ENCODE measurements at places on chromosomes 4 and X. TPM values are rescaled to one million over a fixed set of nuclear protein-coding genes. Genes with fewer than 3 reads are reported as not detected.

KCTD8 gene
- not detected for total RNA-seq

GRCh38 chr4:168945291-168945690, 64.8 kb downstream of the CBR4 start:
- H3K27ac ChIP-seq = no peak overlapping the region
- H3K36me3 ChIP-seq = peaks cover 23% of the 10 kb centered on the region
- H3K27me3 ChIP-seq = no peaks in the 10 kb centered on the region
- no peak for DNase-seq

GRCh38 chr4:85823295-85823694, 348.3 kb downstream of the ARHGAP24 start:
- peaks cover 60% of the 10 kb centered on the region for H3K4me1 ChIP-seq
- peak overlapping the region; percentile 99 for H3K27ac ChIP-seq
- no peak overlapping the region for H3K4me3 ChIP-seq
- no peaks in the 10 kb centered on the region for H3K27me3 ChIP-seq
- H3K36me3 ChIP-seq = peaks cover 3% of the 10 kb centered on the region
- no peak for DNase-seq

DNA sequence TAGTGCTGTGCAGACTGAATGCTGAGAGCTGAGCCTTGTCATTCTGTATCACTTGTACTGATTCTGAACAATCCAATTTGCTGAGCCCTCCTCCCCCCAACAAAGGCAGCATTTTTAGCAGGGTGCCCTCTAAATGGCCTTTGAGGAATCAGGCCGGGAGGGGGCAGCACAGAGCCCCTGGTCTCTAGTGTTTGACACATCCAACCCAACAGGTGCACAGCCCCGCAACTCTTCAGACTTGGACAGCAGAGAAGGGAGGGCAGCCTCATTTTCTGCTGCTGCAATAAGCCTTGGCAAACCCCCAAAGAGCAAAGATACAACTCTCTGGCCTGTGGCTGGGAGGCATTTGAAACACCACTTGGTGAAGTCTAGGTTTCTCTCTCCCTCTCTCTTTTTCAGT, 3.4 kb downstream of the ATP1B4 start:
- no peak overlapping the region for H3K4me3 ChIP-seq
- DNase-seq = no peak
- no peaks in the 10 kb centered on the region for H3K36me3 ChIP-seq
- no peak overlapping the region for H3K27ac ChIP-seq

GRCh38 chr4:5474756-5475155, 233.6 kb downstream of the EVC2 start:
- H3K27me3 ChIP-seq = no peaks in the 10 kb centered on the region
- H3K27ac ChIP-seq = no peak overlapping the region
- no peaks in the 10 kb centered on the region for H3K4me1 ChIP-seq
- no peak overlapping the region for H3K4me3 ChIP-seq
- no peak for DNase-seq

GRCh38 chr4:53962516-53963225, 101.7 kb downstream of the CHIC2 start:
- H3K36me3 ChIP-seq = no peaks in the 10 kb centered on the region
- H3K4me3 ChIP-seq = no peak overlapping the region
- H3K27me3 ChIP-seq = no peaks in the 10 kb centered on the region
- H3K27ac ChIP-seq = peak overlapping the region; percentile 76

GRCh38 chr4:165855191-165855590, 17.8 kb upstream of the TLL1 start:
- no peaks in the 10 kb centered on the region for H3K4me1 ChIP-seq
- no peak overlapping the region for H3K4me3 ChIP-seq

DNA sequence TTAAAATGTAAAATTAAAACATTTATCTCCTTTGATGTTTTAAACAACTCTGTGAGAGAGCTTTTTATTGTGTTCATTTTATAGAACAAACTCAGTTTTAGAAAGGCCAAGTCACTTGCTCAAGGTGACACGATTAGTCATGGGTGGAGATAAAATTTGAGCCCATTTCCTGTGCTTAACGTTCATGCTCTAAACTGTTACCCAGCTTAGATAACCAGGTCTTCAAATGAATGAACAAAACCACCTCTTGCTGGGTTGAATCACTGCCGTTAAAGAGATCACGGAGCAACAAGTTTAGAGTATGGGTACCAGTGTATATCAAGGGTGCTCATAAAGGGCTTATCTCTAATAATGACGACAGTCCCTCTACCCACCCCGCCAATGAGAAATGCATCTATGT, 10.2 kb upstream of the CASK start:
- H3K36me3 ChIP-seq = no peaks in the 10 kb centered on the region
- no peak overlapping the region for H3K27ac ChIP-seq
- peaks cover 3% of the 10 kb centered on the region for H3K27me3 ChIP-seq
- DNase-seq = no peak
- no peaks in the 10 kb centered on the region for H3K4me1 ChIP-seq
- H3K4me3 ChIP-seq = no peak overlapping the region
